Stimulated activated CD8-positive, alpha-beta memory T cell treated with anti-CD3 and anti-CD28 coated beads, Interleukin-12 subunit alpha, Interleukin-12 subunit beta, amount 100 ng/mL, for 4 hours (primary cell): ENCODE measurements at places on chromosomes 1 and 21.

DNA sequence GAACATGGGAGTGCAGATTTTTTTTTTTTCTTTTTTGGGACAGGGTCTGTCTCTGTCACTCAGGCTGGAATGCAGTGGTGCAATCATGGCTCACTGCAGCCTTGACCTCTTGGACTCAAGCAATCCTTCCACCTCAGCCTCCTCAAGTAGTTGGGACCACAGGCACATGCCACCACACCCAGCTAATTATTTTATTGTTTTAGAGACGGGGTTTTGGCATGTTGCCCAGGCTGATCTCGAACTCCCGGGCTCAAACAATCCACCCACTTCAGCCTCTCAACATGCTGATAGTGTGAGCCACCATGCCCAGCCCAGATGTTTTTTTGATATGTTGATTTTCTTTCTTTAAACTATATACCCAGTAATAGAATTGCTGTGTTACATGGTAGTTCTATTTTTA is 57.7 kb downstream of the RGSL1 start:
- no peak for DNase-seq

- no peak for DNase-seq
Measured at GRCh38 chr1:229579059-229579673, 20.7 kb upstream of the ABCB10 start.

- no peak for DNase-seq
Measured at GRCh38 chr1:6023346-6023745, 22.3 kb upstream of the KCNAB2 start.

- no peak for DNase-seq
Measured at GRCh38 chr1:38044221-38045215, 2.1 kb downstream of the POU3F1 start.

GRCh38 chr21:28749536-28749935 is 243.1 kb downstream of the LTN1 start:
- no peak for DNase-seq

DNA sequence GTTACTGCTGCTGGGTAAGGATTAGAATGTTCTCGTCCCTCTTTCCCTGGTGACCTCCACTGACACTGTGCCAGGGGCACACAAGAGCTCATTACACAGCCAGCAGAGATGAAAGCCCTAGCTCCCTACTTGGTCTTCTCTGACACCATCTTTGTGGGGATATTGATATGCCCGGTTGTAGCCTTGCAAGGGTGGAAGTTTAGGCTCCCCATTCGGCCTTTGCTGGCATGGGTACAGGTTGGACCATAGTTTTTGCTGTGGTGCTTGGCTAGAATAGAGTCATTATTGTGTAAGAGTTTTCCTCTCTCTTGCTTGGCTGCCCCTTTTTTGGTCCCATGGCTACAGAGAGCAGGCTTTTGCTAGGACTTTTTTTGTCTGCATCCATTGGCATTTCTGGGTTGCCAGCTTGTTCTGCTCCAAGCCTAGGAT is 12.3 kb downstream of the RAB4A start:
- no peak for DNase-seq

- DNase-seq: no peak
Measured at GRCh38 chr1:44543064-44543744, 131.1 kb downstream of the TMEM53 start.
